WTC11 (cell line): ENCODE measurements at places on chromosomes 1 and 21. TPM values are rescaled to one million over a fixed set of nuclear protein-coding genes. Genes with fewer than 3 reads are reported as not detected.

- peaks cover 5% of the 10 kb centered on the region; the same call in 1 of the 2 replicates for H3K4me1 ChIP-seq
- H3K27ac ChIP-seq, result no peak overlapping the region
- no peaks in the 10 kb centered on the region for H3K27me3 ChIP-seq
Measured at GRCh38 chr1:151504759-151505158, 6.4 kb upstream of the CGN start.

DNA sequence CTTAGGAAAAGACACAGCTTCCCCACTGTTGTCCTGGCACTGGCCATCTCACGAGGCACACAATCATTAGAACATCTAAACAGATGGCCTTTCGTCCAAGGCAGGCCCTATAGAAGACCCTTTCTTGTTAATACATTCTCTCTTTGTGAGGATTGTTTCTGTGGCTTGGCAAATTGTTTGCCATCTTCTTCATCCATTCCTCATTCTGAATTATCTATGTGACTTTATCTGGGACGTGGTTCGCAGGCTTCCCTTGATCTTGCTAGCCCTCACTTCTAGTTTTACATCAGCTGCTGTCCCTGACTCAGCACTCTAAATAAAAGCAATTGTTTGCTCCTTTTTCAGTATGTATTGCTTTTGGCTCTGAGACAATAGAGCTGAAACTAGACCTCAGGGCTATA is 101.1 kb upstream of the ZC3H11B start:
- H3K36me3 ChIP-seq, result no peaks in the 10 kb centered on the region
- DNase-seq, result no peak
- H3K4me3 ChIP-seq, result no peak overlapping the region
- no peaks in the 10 kb centered on the region for H3K27me3 ChIP-seq

The PEAR1 gene
- 0.89 to 1.6 TPM (median 1.0 TPM) in 3 replicates for total RNA-seq

GRCh38 chr1:66788231-66788939 is 12.7 kb downstream of the INSL5 start:
- peaks cover 7% of the 10 kb centered on the region for H3K4me1 ChIP-seq
- no peaks in the 10 kb centered on the region for H3K27me3 ChIP-seq
- no peak for DNase-seq
- no peak overlapping the region for H3K27ac ChIP-seq
- 0 out of 2 replicates have a peak, but pooled peaks cover 6% of the 10 kb centered on the region for H3K36me3 ChIP-seq

- H3K36me3 ChIP-seq, result no peaks in the 10 kb centered on the region
- no peak for DNase-seq
- no peak overlapping the region for H3K4me3 ChIP-seq
- H3K4me1 ChIP-seq, result peaks cover 15% of the 10 kb centered on the region
- H3K27ac ChIP-seq, result no peak overlapping the region
- H3K27me3 ChIP-seq, result peaks cover 27% of the 10 kb centered on the region
Measured at GRCh38 chr21:33042812-33043211, 17.1 kb downstream of the OLIG2 start.

The ANKRD65 gene
- total RNA-seq, result 1.6 to 2.8 TPM (median 1.9 TPM) in 3 replicates

DNA sequence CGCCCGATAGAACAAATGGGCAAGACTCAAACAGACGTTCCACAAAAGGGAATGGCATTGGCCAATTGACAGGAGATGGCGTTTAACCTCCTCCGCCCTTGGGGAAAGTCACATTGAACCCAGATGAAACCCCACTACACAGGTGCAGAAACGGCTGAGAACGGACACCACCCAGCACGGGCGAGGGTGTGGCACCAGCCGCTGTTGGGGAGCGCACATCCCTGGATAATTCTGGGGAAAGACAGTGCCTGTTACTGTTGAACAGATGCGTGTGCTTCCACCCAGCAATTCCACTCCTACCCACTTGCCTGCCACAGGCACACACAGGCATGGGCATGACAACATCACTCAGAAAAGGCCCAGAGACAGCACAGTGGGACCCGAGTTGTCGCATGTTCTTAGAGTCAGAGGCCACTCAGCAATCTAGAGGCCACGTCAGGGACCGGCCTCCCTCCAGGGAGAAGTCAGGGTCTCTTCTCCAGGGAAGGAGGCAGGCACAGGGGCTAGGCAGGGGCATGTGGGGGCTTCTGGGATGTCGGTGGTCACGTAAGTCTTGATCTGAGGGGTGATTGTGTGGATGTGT is 15.2 kb downstream of the PRXL2B start:
- no peaks in the 10 kb centered on the region for H3K4me1 ChIP-seq
- no peaks in the 10 kb centered on the region for H3K36me3 ChIP-seq
- H3K27me3 ChIP-seq, result no peaks in the 10 kb centered on the region; the same call in 1 of the 2 replicates
- no peak overlapping the region for H3K4me3 ChIP-seq

The KCNK2 gene
- total RNA-seq, result 0.15 to 0.46 TPM (median 0.34 TPM) in 3 replicates

- H3K4me3 ChIP-seq, result no peak overlapping the region
- DNase-seq, result no peak
- H3K36me3 ChIP-seq, result no peaks in the 10 kb centered on the region
Measured at GRCh38 chr1:23643736-23644554, 47.7 kb upstream of the RPL11 start.

The LRRC38 gene
- 0.15 to 0.25 TPM (median 0.16 TPM) in 3 replicates for total RNA-seq

GRCh38 chr21:18914570-18914969 is 511.0 kb upstream of the TMPRSS15 start:
- peaks cover 4% of the 10 kb centered on the region; the same call in 1 of the 2 replicates for H3K27me3 ChIP-seq
- no peak overlapping the region for H3K4me3 ChIP-seq
- H3K4me1 ChIP-seq, result no peaks in the 10 kb centered on the region
- no peaks in the 10 kb centered on the region for H3K36me3 ChIP-seq

The HCN3 gene
- 5.9 to 7.3 TPM (median 6.3 TPM) in 3 replicates for total RNA-seq

The OVAAL gene
- not detected in 3 replicates for total RNA-seq

GRCh38 chr1:26047278-26047874 is 1.5 kb upstream of the SLC30A2 start:
- peaks cover 3% of the 10 kb centered on the region for H3K4me1 ChIP-seq
- DNase-seq, result no peak
- no peaks in the 10 kb centered on the region for H3K36me3 ChIP-seq
- H3K27me3 ChIP-seq, result peaks cover 94% of the 10 kb centered on the region
- H3K27ac ChIP-seq, result no peak overlapping the region
- H3K4me3 ChIP-seq, result peak overlapping the region; percentile 59; the same call in 1 of the 2 replicates

The KCNJ9 gene
- total RNA-seq, result 0.09 to 0.14 TPM in 2 of 3 replicates, not detected in the other

GRCh38 chr1:154329551-154330131 is 4.3 kb downstream of the ATP8B2 start:
- no peak for DNase-seq
- H3K4me1 ChIP-seq, result peaks cover 33% of the 10 kb centered on the region

DNA sequence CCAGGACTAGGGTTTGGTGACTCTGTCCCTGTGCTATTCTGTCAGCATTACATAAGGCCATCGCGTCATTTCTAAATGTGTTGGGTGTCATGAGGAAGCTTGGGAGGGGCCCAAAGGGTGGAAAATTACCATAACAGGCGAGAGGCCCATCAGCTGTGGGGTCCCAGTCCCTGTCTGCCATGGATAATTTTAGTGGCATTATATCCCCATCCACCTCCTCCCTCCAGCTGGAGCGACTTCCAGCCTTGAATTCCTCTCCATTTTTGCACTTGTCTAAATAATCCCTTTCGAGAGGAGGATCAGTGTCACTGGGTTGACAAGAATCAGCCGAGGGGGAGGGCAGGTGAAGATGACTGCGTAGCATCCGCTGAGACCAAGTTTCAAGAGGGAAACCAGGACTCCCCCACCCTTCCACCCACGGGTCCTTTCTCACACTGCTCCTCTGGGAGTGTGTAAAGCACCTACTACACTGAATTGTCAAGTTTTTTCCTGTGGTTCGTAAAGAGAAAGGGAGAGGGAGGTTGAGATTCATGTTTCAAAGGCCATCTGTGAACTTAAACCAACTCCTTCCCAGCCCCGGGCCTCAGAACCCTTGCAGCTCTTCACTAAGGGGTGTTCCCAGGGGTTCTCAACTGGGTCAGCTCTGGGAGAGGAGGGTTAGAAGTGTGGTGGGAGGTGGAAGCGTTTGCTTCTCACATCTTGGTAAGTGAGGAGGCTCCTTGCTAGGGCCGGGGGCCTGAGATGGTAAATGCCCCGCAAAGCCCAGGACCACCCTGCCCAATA is 29.2 kb downstream of the VASH2 start:
- no peak overlapping the region for H3K4me3 ChIP-seq
- peaks cover 95% of the 10 kb centered on the region for H3K4me1 ChIP-seq
- peaks cover 97% of the 10 kb centered on the region for H3K36me3 ChIP-seq
- no peaks in the 10 kb centered on the region for H3K27me3 ChIP-seq

DNA sequence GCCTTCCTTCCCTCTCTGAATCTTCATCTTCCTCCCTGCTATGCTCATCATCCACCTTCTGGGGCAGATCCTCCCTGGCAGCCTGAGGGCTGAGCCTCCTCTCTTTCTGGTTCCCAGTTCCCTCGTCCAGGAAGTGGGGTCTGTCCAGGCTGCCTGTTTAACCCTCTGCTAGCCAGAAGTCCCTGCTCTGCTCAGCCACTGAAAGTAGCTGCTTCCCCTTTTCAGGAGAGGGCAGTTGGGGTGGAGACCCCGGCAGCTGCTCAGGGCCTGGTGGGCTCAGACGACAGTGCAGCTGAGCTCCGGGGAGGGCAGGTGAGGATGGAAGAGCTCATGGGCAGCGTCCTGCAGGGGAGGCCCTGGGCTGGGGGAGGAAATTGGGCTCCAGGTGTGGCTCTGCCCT is 43.1 kb upstream of the ETV3 start:
- no peaks in the 10 kb centered on the region for H3K27me3 ChIP-seq

The RNU1-1 gene
- total RNA-seq, result 1,028 to 1,267 TPM (median 1,197 TPM) in 3 replicates

GRCh38 chr1:166884040-166884642 is 8.1 kb upstream of the TADA1 start:
- H3K27me3 ChIP-seq, result peaks cover 42% of the 10 kb centered on the region
- H3K4me1 ChIP-seq, result peaks cover 8% of the 10 kb centered on the region
- H3K4me3 ChIP-seq, result peak overlapping the region; percentile 61
- H3K36me3 ChIP-seq, result no peaks in the 10 kb centered on the region
- H3K27ac ChIP-seq, result no peak overlapping the region

- DNase-seq, result no peak
- H3K4me1 ChIP-seq, result peaks cover 23% of the 10 kb centered on the region
- H3K27me3 ChIP-seq, result no peaks in the 10 kb centered on the region
- H3K4me3 ChIP-seq, result 0 out of 2 replicates have a peak overlapping the region, but pooled peaks have one; percentile 16
- no peak overlapping the region for H3K27ac ChIP-seq
- H3K36me3 ChIP-seq, result peaks cover 5% of the 10 kb centered on the region; the same call in 1 of the 2 replicates
Measured at GRCh38 chr1:225655509-225656258, 2.8 kb upstream of the ENAH start.

The CD164L2 gene
- total RNA-seq, result 3.0 to 5.5 TPM (median 4.3 TPM) in 3 replicates

- no peak overlapping the region for H3K4me3 ChIP-seq
- H3K36me3 ChIP-seq, result no peaks in the 10 kb centered on the region
- no peak overlapping the region for H3K27ac ChIP-seq
- peaks cover 7% of the 10 kb centered on the region; the same call in 1 of the 2 replicates for H3K27me3 ChIP-seq
- DNase-seq, result no peak
- H3K4me1 ChIP-seq, result no peaks in the 10 kb centered on the region
Measured at GRCh38 chr1:162753998-162754585, 36.4 kb upstream of the HSD17B7 start.

DNA sequence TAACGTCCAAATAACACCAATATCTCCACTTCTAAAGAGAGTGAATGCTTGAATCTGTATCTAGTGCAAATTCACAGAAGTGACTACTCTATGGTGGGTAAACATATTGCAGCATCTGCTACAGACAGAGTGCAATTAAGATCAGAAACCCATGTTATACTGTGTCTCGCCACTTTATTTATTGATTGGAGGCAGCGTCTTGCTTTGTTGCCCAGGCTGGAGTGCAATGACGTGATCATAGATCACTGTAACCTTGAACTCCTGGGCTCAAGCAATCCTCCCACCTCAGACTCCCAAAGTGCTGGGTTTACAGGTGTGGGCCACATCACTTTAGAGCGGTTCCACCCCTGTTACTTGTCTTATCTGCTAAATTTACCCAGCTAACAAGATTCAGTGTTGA is 57.0 kb downstream of the HLCS start:
- no peaks in the 10 kb centered on the region for H3K36me3 ChIP-seq
- DNase-seq, result no peak
- H3K27ac ChIP-seq, result no peak overlapping the region
- no peaks in the 10 kb centered on the region for H3K27me3 ChIP-seq
- H3K4me3 ChIP-seq, result no peak overlapping the region

- H3K27me3 ChIP-seq, result no peaks in the 10 kb centered on the region
- no peak for DNase-seq
- H3K36me3 ChIP-seq, result no peaks in the 10 kb centered on the region
- H3K27ac ChIP-seq, result no peak overlapping the region
- H3K4me3 ChIP-seq, result no peak overlapping the region
- peaks cover 4% of the 10 kb centered on the region; the same call in 1 of the 2 replicates for H3K4me1 ChIP-seq
Measured at GRCh38 chr1:207393610-207394009, 60.5 kb upstream of the CR2 start.

GRCh38 chr1:154743526-154744036 is 126.5 kb downstream of the KCNN3 start:
- H3K36me3 ChIP-seq, result peaks cover 15% of the 10 kb centered on the region
- DNase-seq, result no peak
- no peak overlapping the region for H3K4me3 ChIP-seq
- no peak overlapping the region for H3K27ac ChIP-seq
- H3K4me1 ChIP-seq, result peaks cover 54% of the 10 kb centered on the region

GRCh38 chr1:29488086-29488793 is 251.9 kb downstream of the PTPRU start:
- H3K4me3 ChIP-seq, result no peak overlapping the region
- H3K4me1 ChIP-seq, result peaks cover 12% of the 10 kb centered on the region
- DNase-seq, result no peak
- H3K36me3 ChIP-seq, result no peaks in the 10 kb centered on the region
- H3K27me3 ChIP-seq, result no peaks in the 10 kb centered on the region

- peak; percentile 89 for DNase-seq
- no peak overlapping the region for H3K4me3 ChIP-seq
- H3K4me1 ChIP-seq, result 0 out of 2 replicates have a peak, but pooled peaks cover 2% of the 10 kb centered on the region
- H3K27ac ChIP-seq, result no peak overlapping the region
Measured at GRCh38 chr1:7975212-7975865, 13.8 kb downstream of the PARK7 start.

The S100A12 gene
- not detected in 3 replicates for total RNA-seq

The G0S2 gene
- total RNA-seq, result 0.57 to 0.92 TPM (median 0.81 TPM) in 3 replicates

DNA sequence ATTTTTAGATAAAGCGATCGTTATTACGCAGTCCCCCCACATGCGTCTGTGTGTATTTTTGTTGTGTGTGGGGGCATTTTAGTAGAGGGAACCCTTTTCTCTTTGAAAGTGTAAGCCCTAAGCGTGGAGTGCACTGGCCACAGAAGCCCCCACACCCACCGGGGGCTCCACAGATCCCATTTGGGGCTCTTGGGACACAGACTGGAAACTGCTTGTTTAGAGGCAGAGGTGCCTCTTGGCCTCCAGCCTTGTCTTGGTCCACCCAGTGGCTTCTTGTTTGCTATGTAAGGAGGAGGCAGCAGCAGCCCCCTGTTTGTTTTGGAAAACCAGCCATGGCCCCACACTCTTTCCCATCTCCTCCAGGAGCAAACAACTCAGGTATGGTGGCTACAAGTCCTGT is 42.8 kb downstream of the SLC37A1 start:
- H3K4me3 ChIP-seq, result no peak overlapping the region
- peaks cover 18% of the 10 kb centered on the region for H3K4me1 ChIP-seq
- H3K27me3 ChIP-seq, result no peaks in the 10 kb centered on the region
- H3K27ac ChIP-seq, result no peak overlapping the region
- peaks cover 19% of the 10 kb centered on the region for H3K36me3 ChIP-seq
- DNase-seq, result peak; percentile 2

- H3K36me3 ChIP-seq, result no peaks in the 10 kb centered on the region
- no peaks in the 10 kb centered on the region for H3K4me1 ChIP-seq
- no peak for DNase-seq
- no peak overlapping the region for H3K27ac ChIP-seq
- H3K27me3 ChIP-seq, result no peaks in the 10 kb centered on the region
- H3K4me3 ChIP-seq, result no peak overlapping the region
Measured at GRCh38 chr1:198833706-198834503, 195.1 kb downstream of the PTPRC start.
